ENCODE measurements at places on chromosomes 11 and 22. TPM values are rescaled to one million over a fixed set of nuclear protein-coding genes. Genes with fewer than 3 reads are reported as not detected.

DNA sequence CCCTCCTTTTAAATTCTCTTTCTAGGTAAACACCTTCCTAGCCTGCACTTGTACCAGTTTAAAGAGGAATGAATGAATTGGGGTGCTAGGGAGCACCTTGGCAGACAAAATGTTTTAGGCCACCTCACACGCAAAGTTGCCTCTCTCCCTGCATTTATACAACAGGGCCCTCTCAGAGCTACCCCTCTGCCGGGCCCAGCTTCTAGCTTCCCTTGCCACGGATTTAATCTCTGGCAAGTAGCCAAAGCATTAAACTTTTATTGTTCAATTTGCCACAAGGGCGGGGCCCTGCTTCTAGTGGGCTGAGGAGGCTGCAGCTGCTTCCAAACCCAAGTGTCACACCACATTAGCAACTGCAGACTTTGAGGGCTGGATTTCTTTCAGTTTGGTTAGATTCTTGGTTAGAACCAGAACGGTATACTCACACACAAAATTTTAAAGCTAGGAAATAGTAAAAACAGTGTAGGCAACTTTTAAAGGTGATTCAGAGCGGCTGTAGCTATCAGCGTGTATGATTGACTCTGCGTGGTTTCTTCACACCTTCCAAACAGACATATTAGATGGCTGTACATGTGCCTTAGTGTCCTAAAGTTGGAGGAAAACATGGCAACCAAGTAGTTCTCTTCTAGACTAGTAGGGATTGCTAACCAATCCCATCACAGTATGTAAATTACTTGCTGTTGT lies 6.5 kb downstream of the KREMEN1 start:
- DNase-seq: no peak

DNA sequence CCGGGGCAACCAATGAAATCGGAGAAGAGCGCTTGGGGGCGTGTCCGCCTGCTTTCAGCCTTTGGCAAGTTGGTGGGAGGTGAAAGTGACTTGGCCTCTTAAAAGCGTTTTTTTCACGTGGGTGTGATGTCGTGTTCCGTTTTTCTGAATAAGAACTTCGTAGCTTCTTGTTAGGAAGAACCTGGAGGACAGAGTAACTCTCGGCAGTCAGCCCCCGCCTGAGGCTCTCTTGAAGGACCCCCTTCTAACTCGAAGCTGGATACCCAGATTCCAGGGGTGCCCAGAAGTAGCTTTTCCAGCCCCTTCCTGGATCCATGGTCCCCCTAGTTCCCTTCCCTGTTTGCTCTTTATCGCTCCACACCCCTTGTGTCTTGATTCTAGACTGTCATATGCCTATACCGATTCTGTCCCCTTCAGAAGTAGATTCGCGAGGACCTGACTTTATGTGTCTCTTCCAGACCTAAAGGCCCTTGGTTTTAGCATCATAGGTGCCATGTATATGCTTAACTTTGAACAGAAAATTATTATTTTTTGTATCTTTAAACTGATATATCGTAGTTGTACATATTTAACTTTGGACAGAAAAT lies 915 bp upstream of the OSBP start:
- DNase-seq: peak; percentile 6

GRCh38 chr22:38970551-38970950 lies 11.6 kb upstream of the APOBEC3B start:
- no peak for DNase-seq

DNA sequence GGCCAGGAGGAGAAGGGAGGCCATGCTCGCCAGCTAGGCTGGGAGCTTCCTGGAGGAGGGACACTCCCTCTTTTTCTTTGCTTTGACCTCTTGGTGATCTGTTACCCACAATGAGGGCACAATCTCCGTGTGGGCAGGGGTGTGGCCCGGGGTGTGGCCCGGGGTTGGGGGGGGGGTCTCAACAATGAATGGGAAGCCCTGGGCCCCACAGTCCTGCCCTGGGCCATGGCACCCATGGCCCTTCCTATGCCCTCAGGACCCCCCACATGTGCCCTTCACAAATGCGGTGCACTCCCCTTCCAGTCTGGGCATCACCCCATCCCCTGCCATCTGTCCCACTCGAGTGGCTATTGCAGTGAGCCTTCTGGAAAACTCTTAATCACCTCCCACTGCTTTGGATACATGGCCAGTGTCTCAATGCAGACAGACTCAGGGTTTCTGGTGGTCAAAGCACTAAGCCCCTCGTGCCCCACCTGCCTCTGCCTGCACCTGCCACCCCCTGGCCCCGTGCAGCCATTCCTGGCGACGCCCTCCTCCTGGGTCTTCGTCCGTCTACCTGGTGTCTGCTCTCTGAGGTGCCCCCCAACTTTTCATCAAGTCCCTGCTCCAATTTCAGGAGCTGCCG lies 611.3 kb downstream of the TBC1D22A start:
- no peak for DNase-seq

DNA sequence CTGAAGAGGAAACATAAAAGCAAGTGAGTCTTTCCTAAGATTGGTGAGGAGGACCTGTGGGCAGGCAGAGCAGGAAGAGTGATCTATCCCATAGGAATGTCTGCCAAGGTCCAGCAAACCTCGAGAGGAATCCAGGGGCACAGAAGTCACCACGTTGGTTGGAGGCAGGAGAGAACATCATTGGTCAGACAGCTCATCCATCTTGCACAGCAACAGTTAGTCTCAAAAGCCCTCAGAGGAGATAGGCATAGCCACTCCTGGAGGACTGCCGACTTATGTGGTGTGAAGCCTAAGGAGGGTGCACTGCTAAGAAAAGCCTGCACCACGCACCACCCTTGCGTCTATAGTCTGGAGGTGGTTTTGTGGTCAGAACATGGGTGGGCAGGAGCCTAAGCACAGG lies 109.1 kb downstream of the RASSF10 start:
- peak; percentile 16 for DNase-seq

- DNase-seq: no peak
Measured at GRCh38 chr11:27545946-27546345, 39.4 kb upstream of the LIN7C start.

GRCh38 chr11:45607995-45608394 lies 57.4 kb downstream of the CHST1 start:
- no peak for DNase-seq

GRCh38 chr11:131867457-131868257 lies 497.2 kb downstream of the NTM start:
- peak; percentile 20 for DNase-seq

DNA sequence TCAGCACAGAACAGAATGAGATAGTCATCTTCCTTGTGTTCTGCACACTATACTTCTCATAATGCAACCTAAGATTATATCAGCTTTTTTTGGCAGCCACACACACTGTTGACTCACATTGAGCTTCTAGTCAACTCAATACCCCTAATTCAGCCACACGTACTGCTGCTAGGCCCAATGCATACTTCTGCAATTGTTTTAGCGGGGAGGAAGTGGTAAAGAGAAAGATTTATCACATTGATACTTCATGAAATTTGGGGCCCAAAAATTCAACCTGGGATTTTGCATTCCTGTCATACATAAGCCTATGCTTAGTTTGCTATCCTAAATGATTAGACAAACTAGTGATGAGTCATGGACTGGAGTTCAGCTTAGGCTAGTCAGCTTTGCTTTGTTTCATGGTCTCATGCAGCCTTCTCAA lies 8.6 kb upstream of the UPB1 start:
- peak; percentile 44 for DNase-seq

GRCh38 chr22:20117633-20118299 lies 740 bp upstream of the TRMT2A start:
- DNase-seq: no peak

- DNase-seq: no peak
Measured at GRCh38 chr11:75084883-75085282, 11.8 kb downstream of the OR2AT4 start.

DNA sequence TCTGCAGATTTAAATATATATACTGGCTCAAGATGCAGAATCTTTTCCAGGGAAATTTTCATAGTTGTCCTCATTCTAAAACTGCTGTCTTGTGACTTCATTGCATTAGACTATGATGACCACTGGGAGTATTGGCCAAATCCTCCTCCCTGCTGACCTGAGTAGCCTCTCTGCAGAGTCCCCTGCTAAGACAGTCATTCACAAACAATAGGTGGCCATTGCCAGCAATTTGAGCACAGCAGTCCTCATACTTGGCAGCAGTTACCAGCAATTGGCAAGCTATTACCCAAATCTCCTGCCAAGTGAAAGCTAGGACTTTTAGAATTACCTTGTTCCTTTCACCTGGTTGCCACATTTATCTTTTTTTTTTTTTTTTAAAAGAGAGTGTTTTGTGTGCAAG lies 325.8 kb downstream of the FAT3 start:
- DNase-seq: no peak

DNA sequence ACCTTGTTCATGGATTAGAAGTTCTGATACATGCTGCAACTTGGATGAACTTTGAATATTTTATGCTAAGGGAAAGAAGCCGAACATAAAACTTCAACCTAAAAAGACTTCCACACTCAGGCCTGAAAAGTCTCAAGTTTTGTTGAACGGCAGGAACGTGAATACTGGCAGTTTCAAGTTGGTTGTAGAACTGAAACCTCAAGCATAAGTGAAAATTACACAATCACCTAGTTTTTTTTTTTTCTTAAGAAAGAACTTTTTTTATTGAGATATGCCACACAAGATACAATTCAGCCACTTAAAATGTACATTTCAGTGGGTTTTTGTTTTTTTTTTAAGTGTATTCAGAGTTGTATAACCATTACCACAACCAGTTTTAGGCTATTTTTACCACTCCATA lies 50.8 kb upstream of the ADORA2A start:
- no peak for DNase-seq

- no peak for DNase-seq
Measured at GRCh38 chr11:109956124-109956793, 136.9 kb upstream of the ZC3H12C start.

DNA sequence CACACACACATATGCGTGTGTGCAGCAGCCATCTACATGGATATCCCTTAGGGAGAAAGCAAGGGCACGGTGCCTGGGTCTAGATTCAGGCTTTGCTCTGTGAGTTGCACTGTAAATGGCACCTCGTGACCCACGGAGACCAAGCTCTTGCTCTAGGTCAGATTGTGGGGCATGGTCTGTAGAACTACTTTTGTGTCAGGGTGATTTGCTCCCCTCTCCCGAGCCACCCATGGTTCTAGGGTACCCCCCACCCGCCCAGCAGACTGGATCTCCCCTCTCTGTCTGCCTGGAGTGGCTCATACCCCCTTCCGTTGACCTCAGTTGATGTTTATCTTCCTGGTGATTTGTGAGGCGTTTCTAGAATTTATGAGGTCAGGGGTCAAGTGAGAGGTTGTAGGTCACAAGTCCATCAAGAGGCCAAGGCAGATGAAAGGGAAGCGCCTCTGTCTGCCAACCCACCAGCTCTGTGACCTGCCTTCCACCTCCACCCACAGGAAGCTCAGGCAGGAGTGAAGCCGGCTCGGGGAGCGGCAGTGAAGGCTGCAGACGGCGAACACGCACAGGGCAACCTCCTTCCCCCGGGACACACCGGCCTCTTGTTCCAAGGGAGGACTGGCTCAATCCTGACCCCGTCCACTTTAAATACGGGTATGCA lies 76.2 kb upstream of the TTLL12 start:
- peak; percentile 85 for DNase-seq

GRCh38 chr11:116053548-116053919 lies 549.3 kb upstream of the CADM1 start:
- no peak for DNase-seq

DNA sequence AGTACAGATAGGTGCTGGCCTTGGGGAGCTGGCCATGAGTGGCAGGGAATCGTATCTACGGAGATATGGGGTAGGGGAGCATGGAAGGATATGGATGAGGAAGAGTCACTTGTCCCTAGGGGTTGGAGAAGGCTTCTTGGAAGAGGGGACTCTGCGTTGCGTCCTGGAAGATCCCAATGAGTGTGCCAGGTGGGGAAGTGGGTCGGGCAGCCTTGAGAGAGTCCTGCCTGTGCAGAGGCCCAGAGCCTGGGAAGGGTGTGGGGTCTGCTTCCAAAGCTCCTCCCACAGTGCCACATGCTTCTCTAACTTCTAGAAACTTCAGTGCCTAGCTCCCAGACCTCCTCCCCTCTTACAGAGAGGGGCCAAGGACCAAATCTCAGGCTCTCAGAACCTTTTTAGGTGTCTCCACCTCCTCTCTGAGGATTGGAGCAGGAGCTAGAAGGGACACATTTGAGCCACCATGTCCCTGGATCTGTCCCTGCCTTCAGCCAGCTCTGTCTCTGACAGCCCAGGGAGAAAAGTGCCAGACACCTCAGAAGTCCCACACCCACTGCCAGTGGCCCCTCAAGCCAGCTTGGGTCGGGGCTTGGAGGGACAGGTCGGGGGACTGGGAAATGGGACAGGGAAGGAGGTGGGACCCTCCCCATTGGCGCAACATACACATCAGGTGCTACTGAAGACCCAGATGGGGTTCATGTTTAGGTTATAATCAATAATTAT lies 11.0 kb downstream of the RHBDD3 start:
- DNase-seq: no peak

- DNase-seq: no peak
Measured at GRCh38 chr11:64025205-64025604, 10.5 kb upstream of the FLRT1 start.

GRCh38 chr11:100687054-100687629 lies at the start of gene ARHGAP42:
Gene ARHGAP42 (plus strand): TSS chr11:100687288. CDS start chr11:100687679, 391 bp downstream.
- peak; percentile 16 for DNase-seq

GRCh38 chr11:19821993-19822392 lies 109.4 kb downstream of the NAV2 start:
- no peak for DNase-seq

- no peak for DNase-seq
Measured at GRCh38 chr11:24206511-24206910, 290.3 kb upstream of the LUZP2 start.

DNA sequence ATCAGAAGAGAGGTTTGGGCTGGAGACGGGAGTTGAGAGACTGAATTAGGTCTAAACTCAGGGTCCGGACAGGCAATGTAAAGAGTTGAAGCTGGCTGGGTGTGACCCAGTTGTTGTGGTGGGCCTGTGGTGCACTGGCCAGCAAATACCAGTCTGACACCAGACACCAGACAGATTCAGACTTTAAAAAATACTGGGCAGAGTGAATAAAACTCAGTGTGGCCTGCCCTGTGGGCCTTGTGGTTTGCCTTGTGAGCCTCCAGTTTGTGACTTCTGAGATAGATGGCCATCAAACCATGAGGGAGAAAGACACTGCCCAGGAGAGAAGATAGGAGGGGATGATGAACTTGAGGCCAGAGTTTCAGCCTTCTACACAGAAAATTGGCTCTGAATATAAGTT lies 25.8 kb downstream of the RCN1 start:
- no peak for DNase-seq

GRCh38 chr22:40421082-40421350 lies 50.6 kb downstream of the SGSM3 start:
- no peak for DNase-seq

GRCh38 chr11:110971140-110971539 lies 258.9 kb upstream of the ARHGAP20 start:
- DNase-seq: no peak

The OR4A16 gene
- not detected for total RNA-seq

The DEPDC7 gene
- total RNA-seq: 33.3 TPM

The TEX54 gene
- total RNA-seq: not detected

The ACRV1 gene
- not detected for total RNA-seq

The TREH gene
- total RNA-seq: 0.86 TPM

The GRM5 gene
- total RNA-seq: not detected

The BIK gene
- 0.80 TPM for total RNA-seq

The MCHR1 gene
- 0.28 TPM for total RNA-seq

The YPEL4 gene
- not detected for total RNA-seq

The ANGPTL5 gene
- total RNA-seq: not detected

The OR52H1 gene
- total RNA-seq: not detected

The RTN4RL2 gene
- total RNA-seq: 1.3 TPM

All from HepG2 (cell line).